ENCODE measurements at places on chromosomes 2 and 18.

DNA sequence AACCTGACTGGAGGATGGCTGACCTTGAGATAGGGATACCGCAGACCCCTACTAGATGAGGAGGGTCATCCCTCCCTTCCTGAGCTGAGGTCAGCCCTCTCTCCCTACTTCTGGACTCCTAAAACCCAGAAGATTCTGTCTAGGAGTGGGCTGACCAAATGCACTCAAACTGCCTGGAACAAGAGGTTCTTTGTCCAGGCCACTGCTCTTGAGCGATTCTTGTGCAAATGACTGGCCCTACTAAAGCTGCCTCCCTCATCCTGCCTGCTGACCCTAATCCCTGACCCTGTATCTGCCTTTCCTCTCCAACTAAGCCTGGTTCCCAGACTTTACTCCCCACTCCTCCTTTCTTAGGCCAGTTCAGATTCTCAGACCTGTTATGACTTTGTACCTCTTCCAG, 56.2 kb downstream of the EFR3B start:
- no peak for DNase-seq

- DNase-seq = no peak
Measured at GRCh38 chr2:95091885-95092555, 29.6 kb downstream of the MRPS5 start.

DNA sequence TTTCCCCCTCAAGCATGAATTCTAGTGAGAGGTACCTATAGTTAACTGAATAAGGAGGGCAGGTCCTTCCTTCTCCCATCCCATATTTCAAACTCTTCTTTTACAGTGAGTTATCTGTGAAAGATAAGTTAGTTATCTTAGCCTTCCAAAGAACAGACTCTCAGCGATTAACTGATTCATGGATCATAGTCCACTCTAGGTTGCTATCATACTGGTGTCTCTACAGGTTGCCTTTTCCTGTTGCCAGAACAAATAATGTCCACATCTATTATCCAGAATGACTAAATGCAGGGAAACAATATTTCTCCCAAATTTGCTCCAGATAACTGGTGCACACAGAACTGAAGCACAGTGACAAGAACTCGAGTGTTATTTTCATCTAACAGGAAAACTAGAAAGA, 68.3 kb downstream of the MEP1B start:
- no peak for DNase-seq

- DNase-seq = no peak
Measured at GRCh38 chr2:133525613-133526529, 42.4 kb downstream of the NCKAP5 start.

DNA sequence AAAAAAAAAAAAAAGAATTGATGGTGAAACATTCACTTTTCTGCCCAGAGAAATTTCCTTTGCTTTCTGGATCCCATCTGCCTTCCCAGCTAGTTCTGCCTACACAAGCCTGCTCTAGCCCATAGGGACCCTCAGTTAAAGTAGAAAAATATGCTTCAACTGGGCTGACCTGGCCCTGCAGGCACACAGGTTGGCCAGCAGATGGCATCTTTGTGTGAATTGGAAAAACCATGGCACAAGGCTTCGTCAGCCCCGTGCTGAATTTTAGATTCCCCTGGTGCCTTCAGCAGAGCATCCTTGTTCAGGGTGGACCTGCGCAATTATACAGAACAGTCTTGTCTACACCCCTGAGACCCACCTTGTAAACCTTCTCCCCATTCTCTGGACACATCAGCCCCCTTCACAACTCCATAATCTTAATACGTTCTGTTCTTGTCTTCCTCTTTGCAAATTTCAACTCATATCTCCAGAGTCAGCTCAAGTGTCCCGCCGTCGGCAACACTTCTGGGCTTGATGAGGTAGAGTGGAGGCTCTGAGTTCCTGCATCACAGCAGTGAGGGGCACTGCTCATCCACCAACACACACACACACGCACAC, 114.5 kb downstream of the INSIG2 start:
- no peak for DNase-seq

DNA sequence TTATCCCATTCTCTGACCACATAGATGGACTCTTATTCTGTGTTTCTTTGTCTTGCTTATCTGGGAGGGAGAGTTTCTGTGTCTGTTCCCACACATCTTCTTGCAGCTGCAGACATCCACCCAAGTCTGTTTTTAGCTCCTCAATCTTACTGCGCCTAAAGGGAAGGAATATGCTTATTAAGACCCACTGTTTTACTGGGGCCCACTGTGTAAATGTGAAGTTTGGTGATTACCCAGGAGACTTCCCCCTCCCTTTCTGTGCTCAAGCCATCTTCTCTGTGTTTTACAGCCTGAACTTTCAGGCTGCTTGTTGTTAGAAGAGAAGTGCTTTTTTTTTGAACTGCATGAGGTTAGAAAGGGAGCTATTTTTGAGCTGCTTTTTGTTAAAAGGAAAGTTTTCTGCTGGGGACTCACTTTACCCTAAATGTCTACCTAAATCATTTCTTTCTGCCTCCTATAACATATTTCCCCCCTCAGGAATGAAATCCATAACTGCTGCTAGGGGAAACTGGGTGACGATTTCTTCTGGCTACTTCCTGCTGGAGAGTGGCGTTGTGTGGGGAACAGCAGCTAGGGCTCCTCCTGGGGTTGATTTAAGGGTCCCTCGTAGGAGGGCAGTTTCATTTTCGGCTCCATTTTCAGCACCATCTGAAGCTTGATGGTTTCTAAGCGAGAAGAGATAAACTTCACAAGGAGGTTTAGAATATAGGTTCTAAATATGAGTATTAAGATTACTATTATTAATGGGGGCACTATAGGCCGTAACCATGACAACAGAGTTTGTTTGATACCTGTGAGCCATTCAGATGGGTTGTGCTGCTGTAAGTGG, 39.5 kb upstream of the GMCL1 start:
- no peak for DNase-seq

DNA sequence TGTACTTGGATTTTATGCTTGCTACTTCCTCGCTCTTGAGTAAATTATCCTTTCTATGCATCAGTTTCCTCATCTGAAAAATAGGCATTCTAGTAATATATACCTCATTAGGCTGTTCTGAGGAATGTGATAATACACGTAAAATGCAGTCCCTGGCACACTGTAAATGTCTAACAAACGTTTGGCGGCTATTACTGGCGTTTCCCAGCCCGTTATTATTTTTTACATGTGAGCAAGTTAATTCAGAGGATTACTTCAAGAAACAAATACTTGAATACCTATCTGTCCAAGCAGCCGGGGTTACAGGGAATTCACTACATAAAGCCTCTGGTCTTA, 586 bp upstream of the C2orf49 start:
- DNase-seq = no peak

DNA sequence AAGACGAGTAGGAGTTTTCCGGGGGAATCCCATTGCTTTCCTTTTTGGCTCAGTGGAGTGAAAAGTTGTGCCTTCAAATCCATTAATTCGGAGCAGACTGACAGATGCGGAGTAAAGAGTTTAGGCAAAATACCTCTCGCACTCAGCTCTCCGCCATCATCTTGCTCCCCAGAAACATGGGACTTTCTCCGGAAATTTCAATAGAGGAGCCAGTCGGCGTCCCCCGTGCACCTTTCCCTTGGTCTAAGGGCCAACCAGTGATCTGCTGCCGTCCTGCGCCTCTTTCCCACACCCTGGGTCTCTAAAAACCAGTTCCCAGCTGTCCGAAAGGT, 318 bp downstream of the TYW5 start:
- no peak for DNase-seq

DNA sequence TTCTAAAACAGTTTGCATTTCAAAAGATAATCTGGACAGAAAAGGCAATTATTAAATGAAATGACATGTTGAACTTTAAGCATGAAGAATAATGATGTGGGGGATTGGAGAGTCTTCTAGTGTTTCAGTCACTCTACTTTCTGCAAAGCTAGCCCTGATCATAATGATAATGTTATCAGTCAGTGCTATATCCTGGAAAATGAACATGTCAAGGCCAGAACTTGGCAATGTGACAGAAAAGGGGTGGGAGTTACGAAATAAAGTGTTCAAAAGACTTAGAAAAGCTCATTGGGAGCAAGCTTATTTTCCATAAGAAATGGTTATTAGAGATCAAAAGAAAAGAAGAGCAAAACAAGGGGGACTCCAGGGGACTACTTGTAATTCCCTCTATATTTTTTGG, 288.5 kb upstream of the SLC8A1 start:
- DNase-seq = peak; percentile 18

DNA sequence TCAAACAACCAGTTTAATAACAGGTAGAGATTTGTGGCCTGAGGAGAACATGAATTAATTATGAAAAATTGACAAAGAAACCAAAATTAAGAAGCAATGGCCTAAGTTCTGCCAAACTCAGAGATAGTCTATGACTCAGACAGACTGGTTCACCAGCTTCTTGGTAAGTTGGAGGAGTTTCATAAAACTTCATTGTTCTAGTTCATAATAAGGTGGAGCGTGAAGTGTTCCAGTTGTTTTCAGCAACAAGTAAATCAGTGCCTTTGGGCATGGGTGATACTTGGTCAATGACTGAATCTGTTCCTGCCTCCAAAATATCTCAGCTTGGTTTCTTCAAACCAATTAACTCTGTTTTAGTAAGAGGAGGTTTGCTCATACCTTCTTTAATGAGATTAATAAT, 40.0 kb downstream of the SLC40A1 start:
- no peak for DNase-seq

- no peak for DNase-seq
Measured at GRCh38 chr2:144382849-144383248, 137.1 kb downstream of the ZEB2 start.

DNA sequence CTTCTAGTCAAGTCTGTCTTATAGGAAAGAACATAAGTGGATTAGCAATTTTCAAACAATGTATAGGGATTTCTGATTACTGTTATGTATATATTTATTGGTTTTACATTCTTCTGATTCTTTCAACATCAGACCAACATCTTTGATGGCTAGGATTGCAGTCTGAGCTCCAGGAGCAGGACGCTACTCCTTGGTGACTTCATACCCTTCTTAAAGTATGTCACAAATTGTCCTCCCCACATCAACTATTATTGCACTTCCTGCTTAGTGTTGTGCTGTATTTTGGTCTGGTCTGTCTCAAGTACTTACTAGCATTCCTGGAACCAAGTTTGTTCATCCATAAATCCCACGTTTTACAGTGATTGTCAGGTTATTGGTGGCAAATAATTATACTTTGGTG, 49.0 kb downstream of the MAP2 start:
- DNase-seq = no peak

DNA sequence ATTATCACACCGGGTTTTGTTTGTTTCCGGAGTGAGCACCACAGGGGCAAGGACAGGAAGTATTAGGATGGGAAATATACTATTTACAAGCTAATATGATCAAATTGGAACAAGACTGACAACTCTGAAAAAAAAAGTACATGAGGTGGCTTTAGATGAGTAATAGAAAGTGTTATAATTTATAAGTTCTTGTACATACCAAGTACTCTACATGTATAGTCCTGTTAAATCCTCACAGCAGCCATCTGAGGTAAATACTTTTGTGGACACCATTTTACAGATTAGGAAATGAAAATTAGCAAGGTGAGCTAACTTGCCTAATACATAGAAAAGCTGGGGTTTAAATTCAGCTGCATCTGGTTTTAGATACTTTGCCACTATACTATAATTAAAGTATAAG, 11.2 kb downstream of the FAP start:
- DNase-seq = no peak

GRCh38 chr2:12484536-12485115, 232.1 kb upstream of the TRIB2 start:
- DNase-seq = no peak

- no peak for DNase-seq
Measured at GRCh38 chr2:136377423-136378382, 259.8 kb upstream of the CXCR4 start.

DNA sequence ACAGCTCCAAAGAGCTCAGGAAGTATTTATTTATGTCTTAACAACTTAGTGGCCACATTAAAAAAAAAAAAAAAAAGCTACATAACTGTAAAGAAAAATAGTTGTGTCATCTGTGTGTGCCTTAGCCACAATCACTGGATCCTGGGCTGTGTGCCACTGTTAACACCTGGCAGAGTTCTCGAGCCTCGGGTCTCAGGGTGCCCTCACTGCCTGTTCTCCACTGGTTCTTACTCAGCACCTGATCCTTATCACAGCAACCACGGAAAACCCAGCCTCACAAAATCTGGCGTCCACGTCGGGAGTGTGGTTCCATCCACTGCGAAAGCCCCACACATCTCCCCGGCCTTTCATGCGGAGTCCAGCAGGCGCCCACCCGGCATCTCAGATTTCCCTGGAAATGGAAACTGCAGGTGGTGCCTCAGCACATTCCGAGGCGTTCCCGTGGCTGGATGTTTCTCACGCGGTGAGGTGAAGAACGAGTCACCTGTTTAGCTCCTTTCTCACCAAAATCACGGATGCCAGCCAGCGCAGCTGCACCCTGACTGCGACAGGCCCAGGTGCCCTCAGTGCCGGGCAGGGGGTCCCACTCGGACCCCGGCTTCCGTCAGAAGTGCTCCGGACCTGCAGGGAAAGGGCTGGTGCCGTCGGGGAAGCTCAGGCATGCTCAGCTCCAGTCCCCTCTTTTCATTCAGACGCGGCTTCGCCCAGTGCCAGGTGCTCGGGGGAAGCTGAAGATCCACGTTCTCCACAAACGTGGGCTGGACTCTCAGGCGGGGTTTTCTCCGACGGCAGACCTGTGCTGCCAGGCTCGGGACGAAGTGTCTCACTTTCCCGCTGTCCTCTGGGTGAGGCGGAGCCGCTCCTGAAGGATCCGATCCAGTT, 198.7 kb upstream of the SALL3 start:
- no peak for DNase-seq

- no peak for DNase-seq
Measured at GRCh38 chr2:28567061-28567471, 71.2 kb downstream of the PLB1 start.

GRCh38 chr2:204027091-204027490, 90.5 kb downstream of the ICOS start:
- DNase-seq = peak; percentile 20

DNA sequence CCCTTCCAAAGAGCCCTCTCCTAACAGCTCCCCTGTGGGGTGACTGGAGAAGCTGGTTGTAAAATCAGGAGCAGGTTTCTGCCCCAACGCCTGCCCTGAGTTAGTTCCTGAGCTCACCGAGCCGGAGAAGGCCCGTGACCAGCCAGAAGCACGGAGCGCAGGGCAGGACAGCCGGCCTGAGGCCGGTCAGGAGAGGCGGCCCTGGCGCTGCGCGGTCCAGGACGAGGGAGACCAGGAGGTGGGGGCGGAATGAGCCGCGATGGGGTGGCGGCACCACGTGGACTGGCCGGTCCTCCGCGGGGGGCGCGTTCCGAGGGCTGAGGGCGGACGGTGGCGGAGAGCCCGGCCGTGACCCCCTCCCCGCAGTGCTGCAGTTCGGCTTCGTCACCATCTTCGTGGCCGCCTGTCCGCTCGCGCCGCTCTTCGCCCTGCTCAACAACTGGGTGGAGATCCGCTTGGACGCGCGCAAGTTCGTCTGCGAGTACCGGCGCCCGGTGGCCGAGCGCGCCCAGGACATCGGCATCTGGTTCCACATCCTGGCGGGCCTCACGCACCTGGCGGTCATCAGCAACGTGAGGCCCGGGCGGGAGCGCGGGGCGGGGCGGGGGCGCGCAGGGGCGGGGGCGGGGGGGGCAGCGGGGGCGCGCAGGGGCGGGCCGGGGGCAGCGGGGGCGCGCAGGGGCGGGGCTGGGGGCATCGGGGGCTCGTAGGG, 29.0 kb downstream of the ANO7 start:
- DNase-seq = peak; percentile 44
